Stimulated activated CD8-positive, alpha-beta memory T cell treated with anti-CD3 and anti-CD28 coated beads, Interleukin-12 subunit alpha, Interleukin-12 subunit beta, amount 100 ng/mL, for 1 hour (primary cell): ENCODE measurements at places on chromosomes 2 and 18.

DNA sequence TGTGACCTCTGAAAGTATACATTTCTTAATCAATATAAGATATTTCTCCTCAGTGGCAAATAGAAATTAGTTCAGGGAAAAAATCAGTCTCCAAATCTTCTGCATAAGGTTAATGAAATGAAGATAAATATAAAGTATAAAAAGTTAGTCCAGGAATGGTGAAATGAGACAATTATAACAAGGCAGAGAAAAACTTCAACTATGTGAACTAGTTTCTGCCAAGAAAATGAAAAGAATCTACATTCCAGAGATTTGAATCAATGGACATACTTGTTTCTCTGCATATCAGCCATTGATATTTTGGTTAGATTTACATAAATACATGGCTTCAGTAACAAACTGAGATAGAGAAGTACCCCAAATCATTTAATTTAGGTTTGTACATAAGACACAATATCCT lies 249.0 kb downstream of the EXOC6B start:
- DNase-seq: no peak

GRCh38 chr2:12120281-12121150 lies 374.1 kb downstream of the LPIN1 start:
- DNase-seq: no peak

DNA sequence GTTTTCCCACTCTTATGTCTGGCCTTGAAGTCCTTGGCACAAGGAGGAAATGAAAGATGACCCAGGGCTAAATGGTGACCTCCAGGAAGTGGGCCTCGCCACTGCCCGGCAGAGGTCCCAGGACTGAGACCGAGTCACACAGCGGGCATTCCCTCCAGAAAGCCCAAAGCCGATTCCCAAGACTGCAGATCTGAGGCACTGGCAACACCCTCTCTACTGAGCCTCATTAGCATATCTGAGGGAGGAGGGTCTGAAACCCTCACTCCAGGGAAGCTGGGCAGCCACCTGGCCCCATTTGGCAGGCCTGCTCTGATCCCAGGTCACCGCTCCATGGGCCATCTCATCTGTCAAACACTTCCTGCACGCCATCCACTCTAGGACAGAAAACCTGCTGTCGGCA lies 29.1 kb downstream of the FAM178B start:
- DNase-seq: no peak

GRCh38 chr2:178529194-178529593 lies 48.9 kb downstream of the PLEKHA3 start:
- DNase-seq: no peak

- DNase-seq: no peak
Observed at GRCh38 chr2:214577769-214578168, 166.9 kb downstream of the VWC2L start.

GRCh38 chr18:46080156-46080555 lies 8.1 kb upstream of the PSTPIP2 start:
- no peak for DNase-seq

DNA sequence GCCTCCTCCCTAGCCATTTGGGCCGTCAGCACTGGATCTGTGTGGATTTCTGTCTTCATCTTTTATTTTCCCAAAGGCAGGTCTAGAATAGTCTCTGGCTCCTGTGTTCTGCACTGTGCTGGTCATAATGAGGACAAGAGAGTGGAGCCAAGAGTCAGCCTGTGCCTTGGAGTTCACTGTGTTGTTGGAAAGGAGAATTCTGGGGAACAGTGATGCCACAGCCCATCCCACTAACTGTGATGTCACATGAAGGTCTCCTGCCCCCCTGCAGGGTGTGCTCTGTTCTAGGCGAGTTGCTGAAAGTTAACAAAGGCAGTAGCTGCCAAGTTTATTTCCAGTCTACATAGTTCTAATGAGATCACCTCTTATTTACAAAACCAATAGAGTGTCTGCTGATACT lies 248.5 kb downstream of the TPGS2 start:
- DNase-seq: no peak

- DNase-seq: no peak
Observed at GRCh38 chr2:64854773-64855237, 134.4 kb upstream of the SLC1A4 start.

DNA sequence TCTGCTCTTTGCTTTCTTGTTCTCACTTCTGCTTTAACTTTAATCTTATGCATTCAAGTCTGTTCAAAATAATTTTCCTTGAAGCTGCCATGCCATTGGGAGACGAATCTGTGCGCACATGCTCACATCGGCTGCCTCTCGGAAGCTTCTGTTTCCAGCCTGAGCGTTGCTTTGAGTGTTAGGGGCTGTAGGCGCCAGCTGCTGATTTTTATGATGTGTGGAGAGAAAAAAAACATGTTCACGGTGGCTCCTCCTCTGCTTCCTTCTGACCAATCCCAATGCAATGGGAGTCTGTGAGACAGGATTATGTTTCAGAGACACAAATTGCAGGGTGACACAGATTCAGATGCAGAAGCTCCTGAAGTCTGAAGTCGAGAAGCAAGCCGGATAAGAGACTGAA lies at the start of gene MC4R:
Gene MC4R (minus strand): TSS at position 180 of the 400 bp plus-strand sequence. CDS start 426 bp downstream, outside the sequence.
- no peak for DNase-seq

GRCh38 chr2:138474100-138474825 lies 27.3 kb upstream of the SPOPL start:
- DNase-seq: no peak

GRCh38 chr18:52339891-52340371 lies at the start of gene DCC:
TSS of gene DCC (plus strand) at chr18:52340197. CDS start at chr18:52340788, 591 bp downstream.
- DNase-seq: no peak

DNA sequence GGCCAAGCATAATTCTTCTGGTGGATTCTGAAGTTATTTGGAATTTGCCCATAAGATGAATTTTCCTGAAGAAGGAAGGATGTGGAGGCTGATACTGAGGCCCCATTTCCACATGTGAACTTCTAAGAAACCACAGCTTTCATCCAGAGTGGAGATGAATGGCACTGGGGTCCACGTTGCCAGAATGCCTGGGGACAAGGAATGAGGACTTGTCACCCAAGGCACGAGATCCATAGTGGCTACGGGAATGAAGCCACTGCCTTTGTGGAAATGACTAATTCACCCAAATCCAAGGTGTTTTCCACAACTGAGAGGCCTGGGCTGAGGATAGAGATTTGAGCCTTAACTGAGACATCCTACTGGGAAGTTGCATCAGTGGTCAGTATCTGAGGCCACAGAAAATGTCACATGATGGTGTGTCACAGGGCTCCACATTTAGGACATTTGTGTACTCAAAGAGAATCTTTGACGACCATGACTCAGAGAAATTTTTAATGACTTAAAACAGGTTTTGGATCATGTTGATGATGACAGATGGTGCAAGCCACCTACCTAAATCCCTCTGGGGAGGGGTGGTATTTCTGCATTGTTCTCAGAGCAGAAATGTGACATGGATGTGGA lies 286.1 kb downstream of the SOX11 start:
- DNase-seq: no peak

- no peak for DNase-seq
Observed at GRCh38 chr2:37781028-37781427, 109.6 kb upstream of the CDC42EP3 start.

- no peak for DNase-seq
Observed at GRCh38 chr18:9835113-9835755, 50.5 kb upstream of the TXNDC2 start.

- DNase-seq: no peak
Observed at GRCh38 chr18:7000484-7001096, 117.0 kb downstream of the LAMA1 start.

GRCh38 chr2:216643986-216644659 lies 10.9 kb downstream of the IGFBP2 start:
- no peak for DNase-seq

- no peak for DNase-seq
Observed at GRCh38 chr2:11092701-11093335, 62.4 kb upstream of the SLC66A3 start.

GRCh38 chr18:63646936-63647335 lies 2.9 kb upstream of the SERPINB4 start:
- no peak for DNase-seq

- DNase-seq: no peak
Observed at GRCh38 chr2:43803113-43803512, 29.3 kb downstream of the DYNC2LI1 start.

DNA sequence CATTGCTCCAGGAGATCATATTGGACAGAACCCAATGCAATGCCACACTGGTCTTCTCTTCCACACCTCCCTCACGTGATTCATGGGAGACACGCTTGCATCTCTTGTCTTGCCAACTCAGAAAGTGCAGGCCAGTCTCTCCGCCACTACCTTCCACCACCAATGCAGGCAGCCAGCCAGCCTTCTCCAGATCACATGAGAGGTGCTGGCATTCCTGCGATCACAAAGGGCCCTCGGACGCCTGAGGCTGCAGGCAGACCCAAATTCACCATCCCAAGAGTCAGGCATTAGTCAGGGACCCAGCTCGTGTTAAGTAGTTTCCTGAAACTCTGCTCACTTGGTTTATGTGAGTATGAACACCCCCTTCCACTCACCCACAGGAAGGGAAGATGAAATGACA lies 437.0 kb upstream of the ETAA1 start:
- no peak for DNase-seq

GRCh38 chr2:201171259-201171814 lies 11.6 kb upstream of the CASP10 start:
- no peak for DNase-seq

GRCh38 chr18:39805218-39805617 lies 2149.8 kb upstream of the PIK3C3 start:
- no peak for DNase-seq

DNA sequence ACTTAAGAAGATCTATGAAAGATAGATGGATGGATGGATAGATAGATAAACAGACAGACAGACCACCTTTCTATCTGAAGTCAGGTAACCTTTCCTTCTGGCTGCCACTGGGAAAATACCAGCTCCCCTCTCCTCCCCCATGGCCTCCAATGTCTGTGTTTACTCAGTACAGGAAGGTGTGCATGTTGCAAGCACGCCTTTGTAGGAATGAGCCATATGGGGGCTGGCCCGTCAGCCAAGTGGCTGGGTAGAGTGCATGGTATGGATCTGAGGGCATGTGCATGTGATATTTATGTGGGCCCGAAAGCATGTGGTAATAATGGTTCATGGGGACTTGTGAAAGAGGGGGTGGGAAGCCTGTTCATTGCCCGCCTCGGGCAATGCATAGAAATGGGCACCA lies 109.2 kb upstream of the FZD7 start:
- no peak for DNase-seq

DNA sequence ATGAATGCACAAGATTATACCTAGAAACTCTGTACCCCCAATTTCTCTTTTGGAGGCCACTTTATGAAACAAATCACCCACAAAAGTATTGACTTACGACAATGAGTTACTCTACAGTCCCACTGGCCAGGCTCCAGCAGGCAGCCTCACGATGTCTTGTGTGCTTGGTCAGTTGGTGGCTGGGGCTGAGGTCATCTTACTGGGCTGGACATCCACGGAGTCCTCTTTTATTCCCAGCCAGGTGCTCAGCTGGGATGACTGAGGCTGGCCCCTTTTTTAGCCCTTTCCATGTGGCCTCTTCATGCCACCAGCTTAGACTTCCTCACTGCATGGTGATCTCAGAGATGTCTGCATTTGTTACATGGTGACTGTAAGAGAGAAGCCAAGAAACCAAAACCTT lies 8.9 kb upstream of the ID2 start:
- no peak for DNase-seq
